NCI-H1694 treated with DMSO at 0.1 percent for 48 hours (cell line): ENCODE measurements at places on chromosomes 4 and X.

GRCh38 chrX:34881671-34882070 is 60.9 kb upstream of the FAM47B start:
- no peak for DNase-seq

GRCh38 chr4:9825049-9825448 is 43.6 kb downstream of the DRD5 start:
- no peak for DNase-seq

- DNase-seq, result no peak
Observed at GRCh38 chr4:61517144-61517543, 317.0 kb downstream of the ADGRL3 start.

DNA sequence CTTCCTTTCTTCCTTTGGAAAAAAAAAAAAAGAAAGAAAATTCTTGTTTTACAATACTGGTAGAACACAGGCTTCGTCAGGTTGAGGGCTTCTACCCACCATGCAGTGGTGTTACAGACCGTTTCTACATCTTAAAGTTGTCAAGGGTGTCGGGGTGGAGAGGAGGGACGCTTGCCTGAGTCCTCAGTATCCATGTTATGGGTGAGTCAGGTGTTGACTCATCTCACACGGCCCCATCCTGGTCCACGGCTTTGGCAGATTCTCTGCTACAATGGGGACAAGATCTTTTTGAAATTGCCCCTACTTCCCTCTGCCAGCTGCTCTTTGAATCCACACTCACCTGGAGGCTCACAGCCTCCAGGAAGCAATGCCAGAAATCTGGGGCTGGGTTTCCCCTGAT is 310.3 kb upstream of the ZFP42 start:
- no peak for DNase-seq

GRCh38 chrX:53481816-53482465 is 47.8 kb upstream of the HSD17B10 start:
- DNase-seq, result peak; percentile 53

- DNase-seq, result no peak
Observed at GRCh38 chr4:80705311-80705710, 325.2 kb upstream of the BMP3 start.

GRCh38 chrX:106932492-106932923 is 12.3 kb downstream of the CLDN2 start:
- no peak for DNase-seq

DNA sequence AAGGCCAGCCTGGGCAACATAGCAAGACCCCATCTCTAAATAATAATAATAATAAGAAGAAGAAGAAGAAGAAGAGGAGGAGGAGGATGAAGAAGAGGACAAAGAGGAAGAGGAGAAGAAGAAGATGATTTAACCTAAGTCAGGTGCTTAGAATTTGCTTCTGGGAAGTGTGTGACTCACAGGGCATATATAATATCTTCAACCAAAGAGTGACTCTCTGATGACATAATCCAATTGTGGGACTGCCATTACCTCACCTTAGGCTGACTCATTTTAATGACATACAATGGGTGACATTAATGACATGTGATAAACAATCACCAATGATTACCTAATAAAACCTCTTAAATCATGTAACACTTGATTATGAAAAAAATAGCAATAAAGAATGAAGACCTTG is 32.7 kb upstream of the MBTPS2 start:
- no peak for DNase-seq

- no peak for DNase-seq
Observed at GRCh38 chr4:24768604-24769003, 26.8 kb upstream of the SOD3 start.
